ENCODE measurements at places on chromosomes 13 and 19. TPM values are rescaled to one million over a fixed set of nuclear protein-coding genes. Genes with fewer than 3 reads are reported as not detected.

DNA sequence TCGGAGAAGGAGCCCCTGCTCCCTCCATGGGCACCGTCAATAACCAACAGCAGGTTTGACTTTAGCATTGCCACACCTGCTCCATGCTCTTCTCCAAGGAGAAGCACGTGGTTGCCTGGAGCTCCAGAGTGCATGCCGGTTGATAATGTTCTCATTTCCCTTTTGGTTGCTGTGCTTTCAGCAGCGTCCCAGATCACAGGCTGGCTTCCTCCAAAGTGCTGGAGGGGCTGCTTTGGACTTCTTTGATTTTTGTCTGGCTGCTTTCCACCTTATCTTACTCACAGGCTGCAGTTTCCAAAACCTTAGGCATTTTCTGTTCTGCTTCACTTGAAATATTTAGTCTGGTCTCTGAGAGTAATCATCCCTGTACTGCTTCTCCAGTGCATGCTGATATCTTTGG is 123.8 kb upstream of the IRS2 start:
- no peaks in the 10 kb centered on the region for H3K27me3 ChIP-seq
- H3K4me1 ChIP-seq: no peaks in the 10 kb centered on the region
- no peaks in the 10 kb centered on the region for H3K36me3 ChIP-seq
- no peak for DNase-seq
- no peak overlapping the region for H3K4me3 ChIP-seq

- peaks cover 45% of the 10 kb centered on the region for H3K27me3 ChIP-seq
- H3K4me1 ChIP-seq: peaks cover 22% of the 10 kb centered on the region
- no peak for DNase-seq
- H3K36me3 ChIP-seq: no peaks in the 10 kb centered on the region
- H3K4me3 ChIP-seq: no peak overlapping the region
These were observed 10.6 kb upstream of the RAB20 start for GRCh38 chr13:110571896-110572777.

DNA sequence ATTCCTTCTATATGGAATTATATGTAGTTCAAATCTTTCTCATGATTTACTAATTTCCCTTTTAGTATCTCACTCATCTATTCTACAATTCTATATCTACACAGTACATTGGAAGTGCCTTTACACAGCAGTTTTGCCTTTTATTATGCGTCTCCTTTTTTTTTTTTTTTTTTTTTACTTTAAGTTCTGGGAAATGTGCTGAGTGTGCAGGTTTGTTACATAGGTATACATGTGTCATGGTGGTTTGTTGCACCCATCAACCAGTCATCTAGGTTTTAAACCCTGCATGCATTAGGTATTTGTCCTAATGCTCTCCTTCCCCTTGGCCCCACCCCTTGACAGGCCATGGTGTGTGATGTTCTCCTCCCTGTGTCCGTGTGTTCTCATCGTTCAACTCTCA is 1150.1 kb upstream of the PRR20A start:
- DNase-seq: no peak
- no peaks in the 10 kb centered on the region for H3K27me3 ChIP-seq
- no peaks in the 10 kb centered on the region for H3K36me3 ChIP-seq
- no peaks in the 10 kb centered on the region for H3K4me1 ChIP-seq

GRCh38 chr13:106987427-106987785 is 419.5 kb upstream of the ARGLU1 start:
- no peak for DNase-seq
- no peaks in the 10 kb centered on the region for H3K36me3 ChIP-seq
- H3K4me3 ChIP-seq: no peak overlapping the region
- H3K4me1 ChIP-seq: no peaks in the 10 kb centered on the region
- H3K27me3 ChIP-seq: no peaks in the 10 kb centered on the region
- no peak overlapping the region for H3K27ac ChIP-seq

Gene JSRP1
- total RNA-seq: 0.73 TPM

GRCh38 chr13:91406619-91407018 is 8.2 kb downstream of the GPC5 start:
- no peak overlapping the region for H3K27ac ChIP-seq
- peaks cover 41% of the 10 kb centered on the region for H3K27me3 ChIP-seq
- no peak overlapping the region for H3K4me3 ChIP-seq
- no peaks in the 10 kb centered on the region for H3K36me3 ChIP-seq
- no peak for DNase-seq
- H3K4me1 ChIP-seq: no peaks in the 10 kb centered on the region
